ENCODE measurements at places on chromosomes 7 and 10. TPM values are rescaled to one million over a fixed set of nuclear protein-coding genes. Genes with fewer than 3 reads are reported as not detected.

FLNC gene
- 23.7 TPM for total RNA-seq

PDE1C gene
- 0.54 TPM for total RNA-seq

GRCh38 chr10:73246322-73246645 is 771 bp downstream of the DNAJC9 start:
- H3K27me3 ChIP-seq = no peaks in the 10 kb centered on the region
- peak overlapping the region; percentile 96 for H3K4me3 ChIP-seq

ASNS gene
- total RNA-seq = 16.6 TPM

DNA sequence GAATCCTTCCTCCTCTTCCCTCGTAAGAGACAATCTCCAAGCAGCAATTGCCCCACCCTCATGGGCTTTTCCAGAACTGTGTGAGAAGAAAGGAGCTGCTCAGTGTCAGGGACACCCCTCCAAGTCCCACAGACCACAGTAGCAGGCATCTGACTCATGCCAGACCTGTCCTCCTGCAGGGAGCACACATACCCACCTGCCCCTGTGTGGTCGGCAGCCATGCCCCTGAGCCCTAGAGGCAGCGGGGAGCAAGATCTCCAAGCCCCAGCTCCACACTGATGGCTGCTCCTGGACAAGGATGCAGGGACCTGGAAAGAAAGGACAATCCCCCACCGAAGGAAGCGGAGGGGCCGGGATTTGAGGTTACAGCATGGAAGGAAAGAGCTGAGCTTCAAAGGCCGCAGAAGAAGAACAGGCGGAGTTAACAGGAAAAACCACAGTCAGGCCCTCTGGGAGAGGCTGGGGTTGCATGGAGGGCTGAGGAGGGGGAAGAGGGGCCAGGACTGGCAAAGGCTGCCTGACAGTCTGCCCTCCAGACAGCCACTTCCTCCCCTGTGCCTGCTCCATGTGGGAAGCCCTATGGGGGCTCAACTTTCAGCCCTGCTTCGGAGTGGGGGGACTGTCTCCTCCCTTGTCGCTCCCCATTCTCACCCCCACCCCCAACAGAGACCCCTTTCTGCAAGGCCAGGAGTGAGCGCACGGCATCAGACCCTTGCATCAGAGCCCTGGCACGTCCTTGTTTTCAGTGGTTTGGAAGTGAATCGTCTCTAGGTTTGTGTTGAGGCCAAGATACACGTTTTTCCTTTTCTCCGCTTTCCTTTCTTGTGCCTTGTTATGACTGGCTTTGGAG is 46.8 kb downstream of the ASB13 start:
- H3K27me3 ChIP-seq = no peaks in the 10 kb centered on the region
- H3K4me3 ChIP-seq = no peak overlapping the region
- no peaks in the 10 kb centered on the region for H3K36me3 ChIP-seq

INTS1 gene
- 76.7 TPM for total RNA-seq

CFAP58 gene
- total RNA-seq = 0.53 TPM

- H3K27me3 ChIP-seq = no peaks in the 10 kb centered on the region
- no peak for DNase-seq
- no peak overlapping the region for H3K4me3 ChIP-seq
Measured at GRCh38 chr10:129705676-129706075, 238.6 kb downstream of the MGMT start.

NME8 gene
- total RNA-seq = 0.34 TPM
